ENCODE measurements at places on chromosomes 12 and 14.

DNA sequence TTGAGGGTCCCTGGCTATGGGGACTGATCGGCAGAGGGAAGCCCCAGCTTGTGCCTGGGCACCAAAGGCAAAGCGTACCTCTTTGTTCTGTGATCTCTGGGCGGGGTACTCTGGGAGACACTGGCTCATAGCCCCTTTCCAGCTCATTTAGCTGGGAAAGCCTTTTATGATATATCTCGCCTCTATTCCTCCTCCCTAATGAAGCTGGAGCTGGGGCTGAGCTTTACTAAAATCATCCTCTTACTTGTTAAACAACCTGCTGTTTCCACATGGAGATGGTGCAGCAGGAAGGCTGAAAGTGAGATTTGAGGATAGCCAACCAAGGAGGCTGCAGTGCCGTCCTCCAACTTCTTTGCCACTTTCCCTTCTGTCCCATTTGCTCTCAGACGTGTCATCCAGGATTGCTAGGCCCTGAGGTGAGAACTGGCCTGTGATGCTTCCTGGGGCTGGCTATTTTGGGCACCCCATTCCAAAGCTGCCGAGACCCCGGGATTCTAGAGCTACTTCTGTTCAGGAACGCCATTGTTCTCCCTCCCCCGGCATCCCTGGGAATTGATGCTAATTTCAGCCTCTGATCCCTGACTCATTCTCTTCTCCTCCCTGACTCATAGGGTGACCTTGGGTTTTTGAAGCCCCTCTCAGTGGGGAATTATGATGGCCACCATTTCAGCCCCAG is 16.0 kb downstream of the PDE1B start:
- DNase-seq: no peak

DNA sequence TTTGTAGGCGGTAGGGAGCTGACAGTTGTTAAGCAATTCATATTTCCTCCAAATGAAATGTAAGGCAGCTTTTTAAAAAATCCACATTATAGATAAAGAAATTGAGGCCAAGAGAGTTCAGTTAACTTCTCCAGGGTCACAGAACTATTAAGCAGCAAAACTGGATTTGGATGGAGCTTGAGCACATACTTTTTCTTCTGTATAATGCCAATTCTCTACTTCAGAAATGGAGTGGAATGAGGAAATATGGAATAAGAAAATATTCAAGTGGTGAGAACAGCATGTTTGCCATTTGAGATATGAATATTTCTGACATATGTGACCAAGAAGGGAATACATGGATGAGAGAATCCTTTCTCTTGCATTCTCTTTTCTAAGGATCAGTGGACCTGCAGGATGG is 233.1 kb downstream of the FOXG1 start:
- DNase-seq: no peak

DNA sequence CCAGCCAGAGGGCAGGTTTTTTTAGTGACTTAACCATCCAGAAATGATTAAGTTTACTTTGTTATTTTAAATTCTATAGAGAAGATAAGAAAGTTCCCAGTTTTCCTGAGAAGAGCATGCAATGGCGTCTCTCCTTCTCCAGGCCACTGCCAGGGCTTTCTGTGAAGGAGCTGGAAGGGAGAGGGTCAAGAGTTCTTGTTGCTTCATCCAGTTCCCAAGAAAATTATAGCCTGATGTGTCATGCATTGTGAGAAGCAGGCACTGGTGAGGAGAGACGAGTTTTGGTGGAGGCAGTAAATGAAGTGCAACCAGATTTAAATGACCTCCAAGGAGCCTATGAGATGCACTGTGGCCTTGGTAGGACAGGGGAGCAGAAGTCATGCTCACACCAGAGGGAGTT is 14.2 kb downstream of the ELK3 start:
- no peak for DNase-seq

DNA sequence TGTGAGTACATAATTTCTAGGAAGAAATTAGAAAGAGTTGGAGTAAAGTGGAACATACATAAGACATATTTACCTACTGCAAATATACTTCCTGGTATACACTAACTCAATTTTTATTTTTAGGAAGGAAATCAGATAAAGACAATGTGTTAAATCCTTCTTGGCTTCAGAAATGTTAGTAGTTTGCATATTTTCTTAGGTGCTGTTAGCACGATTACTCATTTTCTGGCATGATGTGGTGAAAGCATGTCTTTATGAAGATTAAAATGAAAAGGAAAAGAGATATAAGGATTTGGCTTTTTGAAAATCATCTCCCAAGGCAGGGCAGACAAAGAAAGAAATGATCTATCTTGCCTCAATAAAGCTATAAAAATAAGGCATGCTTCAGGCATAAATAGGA is 287.6 kb upstream of the E2F7 start:
- no peak for DNase-seq

DNA sequence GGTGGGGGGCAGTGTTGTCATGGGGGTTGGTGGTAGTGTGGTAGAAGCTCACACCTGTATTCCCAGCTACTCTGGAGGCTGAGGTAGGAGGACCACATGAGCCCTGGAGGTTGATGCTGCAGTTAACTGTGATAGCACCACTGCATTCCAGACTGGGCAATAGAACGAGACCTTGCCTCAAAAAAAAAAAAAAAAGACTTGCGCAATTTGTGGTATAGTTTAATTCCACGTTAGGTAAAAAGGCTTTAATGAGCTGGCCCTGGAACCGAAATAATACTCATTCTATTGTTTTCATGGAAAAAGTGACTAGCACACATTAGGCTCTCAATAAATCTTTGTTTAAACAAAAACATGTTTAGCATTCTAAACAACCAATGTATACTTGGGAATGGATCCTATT is 25.4 kb upstream of the NAP1L1 start:
- DNase-seq: no peak

DNA sequence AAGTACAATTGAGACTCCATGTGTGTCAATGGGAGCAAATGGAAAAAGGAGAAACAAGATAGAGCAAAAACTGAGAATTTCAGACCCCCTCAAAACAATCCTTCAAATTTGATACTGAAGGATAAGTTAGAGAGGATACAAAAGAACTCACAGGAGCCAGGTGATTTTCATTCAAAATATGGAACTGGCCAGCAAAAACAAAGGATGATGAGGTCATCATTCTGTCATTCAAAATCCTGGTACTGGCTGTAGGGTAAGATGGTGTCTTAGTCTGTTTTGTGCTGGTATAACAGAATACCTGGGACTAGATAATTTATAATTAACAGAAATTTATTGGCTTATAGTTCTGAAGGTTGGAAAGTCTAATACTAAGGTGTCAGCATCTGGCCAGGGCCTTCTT is 80.6 kb downstream of the LMNTD1 start:
- no peak for DNase-seq

GRCh38 chr14:75558440-75558839 is 20.0 kb upstream of the FLVCR2 start:
- no peak for DNase-seq

DNA sequence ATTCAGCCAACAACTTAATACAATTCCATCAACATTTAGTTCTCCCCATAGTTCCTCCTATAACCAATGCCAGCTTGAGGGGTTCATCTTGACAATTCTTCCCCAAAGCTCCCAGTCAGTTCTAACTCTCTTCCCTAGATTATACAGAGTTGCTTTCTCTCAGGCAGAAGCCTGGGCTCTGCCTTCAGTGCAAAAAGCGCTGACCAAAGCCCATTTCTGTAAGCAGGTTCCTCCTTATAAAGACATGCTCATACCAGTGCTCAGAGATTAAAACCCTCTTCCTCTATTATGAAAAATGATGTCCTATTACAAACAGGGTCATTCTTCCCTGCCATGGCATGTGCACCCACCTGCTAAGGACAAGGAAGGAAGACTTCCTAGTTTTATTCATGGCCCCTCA is 16.2 kb downstream of the SPIC start:
- DNase-seq: no peak

- no peak for DNase-seq
These were observed 9.6 kb downstream of the PFKM start for GRCh38 chr12:48128800-48129199.

GRCh38 chr12:51591016-51591901 is at the start of gene SCN8A:
TSS of gene SCN8A (plus strand) at chr12:51591233. CDS start at chr12:51662818, 71,585 bp downstream.
- peak; percentile 93 for DNase-seq

DNA sequence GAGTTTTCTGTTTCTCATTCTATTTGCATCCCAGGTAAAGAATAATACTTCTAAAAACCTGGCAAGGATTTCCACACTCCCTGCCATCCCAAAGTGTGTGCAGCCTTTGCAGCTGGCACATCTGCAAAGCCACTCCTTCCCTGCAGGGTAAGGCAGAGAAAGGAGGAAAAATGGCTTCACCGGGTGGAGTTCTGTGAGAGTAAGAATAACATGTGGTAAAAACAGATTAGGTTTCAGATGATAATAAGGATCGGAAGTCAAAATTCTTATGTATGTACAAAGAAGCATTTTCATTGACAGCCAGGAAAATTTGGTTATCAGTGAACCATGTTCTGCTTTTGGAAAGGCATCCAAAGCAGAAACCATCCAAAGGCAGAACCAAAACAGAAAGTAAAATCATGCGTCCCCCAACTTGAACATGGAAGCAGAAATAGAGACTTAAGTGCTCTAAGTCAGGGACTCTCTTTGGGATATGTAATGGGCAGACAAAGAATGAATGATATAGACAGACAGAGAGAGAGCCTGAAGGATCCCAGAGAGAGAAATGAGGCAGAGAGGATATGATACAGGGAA is 192.6 kb upstream of the CCDC196 start:
- no peak for DNase-seq

- DNase-seq: peak; percentile 35
These were observed 47.4 kb upstream of the BTG1 start for GRCh38 chr12:92193063-92193462.

GRCh38 chr12:27781680-27782079 is 1.6 kb upstream of the MANSC4 start:
- no peak for DNase-seq

- peak; percentile 11 for DNase-seq
These were observed 2.3 kb downstream of the HDAC7 start for GRCh38 chr12:47817272-47818006.

GRCh38 chr14:34220921-34221320 is 241.1 kb downstream of the SPTSSA start:
- DNase-seq: peak; percentile 29

DNA sequence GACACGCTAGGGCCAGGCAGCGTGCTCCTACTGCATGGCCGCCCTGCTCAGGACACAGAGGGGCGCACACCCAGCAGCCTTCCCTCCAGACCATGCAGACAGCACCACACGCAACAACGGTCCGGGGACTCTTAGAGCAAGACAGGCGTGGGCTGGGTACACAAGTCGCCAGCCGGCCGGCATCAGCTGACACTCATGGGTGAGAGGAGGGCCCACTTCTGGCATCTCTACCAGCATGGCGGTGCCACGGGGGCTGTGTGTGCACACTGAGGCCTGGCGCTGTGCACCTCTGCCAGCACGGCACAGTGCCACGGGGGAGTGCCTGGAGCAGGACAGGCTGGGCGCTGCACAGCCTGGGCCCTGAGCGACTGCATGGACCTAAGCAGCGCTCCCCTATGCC is 6.7 kb upstream of the BTBD6 start:
- DNase-seq: no peak

DNA sequence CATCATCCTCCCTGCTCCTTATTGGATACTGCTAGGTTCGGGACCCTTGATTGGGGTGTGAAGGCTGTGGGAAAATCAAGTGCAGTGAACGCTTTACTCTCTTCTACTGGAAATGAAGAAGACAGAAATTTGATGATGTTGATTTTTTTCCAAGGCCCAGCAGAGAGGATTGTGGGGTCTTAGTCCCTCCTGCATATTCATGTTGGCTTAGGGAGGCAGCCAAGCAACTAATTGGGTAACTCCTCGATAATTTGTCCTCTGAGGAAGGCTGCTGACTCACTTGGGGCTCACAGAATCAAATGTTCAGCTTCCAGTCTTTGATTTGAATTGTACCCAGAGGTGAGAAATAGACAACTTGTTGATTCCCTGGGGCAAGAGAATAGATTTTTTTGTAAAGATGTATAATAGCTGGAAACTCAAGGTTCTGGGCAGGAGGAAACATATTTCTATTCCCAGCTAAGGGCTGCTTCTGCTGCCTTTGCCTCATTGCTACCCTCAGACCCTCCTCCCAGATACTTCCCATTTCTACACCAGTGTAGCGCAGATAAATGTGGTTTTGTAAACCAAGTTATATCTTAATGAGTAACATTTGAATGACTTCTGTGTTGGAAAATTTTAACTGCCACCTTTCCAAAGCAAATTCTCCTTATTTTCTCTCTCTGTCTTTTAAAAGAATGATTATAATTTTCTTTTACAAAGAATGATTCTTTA is 21.7 kb downstream of the NEUROD4 start:
- DNase-seq: peak; percentile 24

DNA sequence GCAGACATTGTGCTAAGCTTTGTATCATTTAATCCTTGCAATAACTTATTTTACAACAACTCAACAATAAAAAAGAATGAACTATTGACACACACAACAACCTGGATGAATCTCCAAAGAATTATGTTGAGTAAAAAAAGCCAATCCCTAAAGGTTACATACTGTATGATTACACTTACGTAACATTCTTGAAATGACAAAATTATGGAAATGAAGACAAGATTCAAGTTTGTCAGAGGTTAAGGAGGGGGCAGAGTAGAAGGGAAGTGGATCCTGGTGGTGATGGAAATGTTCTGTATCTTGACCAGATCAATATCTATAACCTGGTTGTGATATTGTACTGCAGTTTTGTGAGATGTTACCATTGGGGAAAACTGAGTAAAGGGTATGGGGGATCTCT is 63.2 kb upstream of the LMNTD1 start:
- DNase-seq: no peak

DNA sequence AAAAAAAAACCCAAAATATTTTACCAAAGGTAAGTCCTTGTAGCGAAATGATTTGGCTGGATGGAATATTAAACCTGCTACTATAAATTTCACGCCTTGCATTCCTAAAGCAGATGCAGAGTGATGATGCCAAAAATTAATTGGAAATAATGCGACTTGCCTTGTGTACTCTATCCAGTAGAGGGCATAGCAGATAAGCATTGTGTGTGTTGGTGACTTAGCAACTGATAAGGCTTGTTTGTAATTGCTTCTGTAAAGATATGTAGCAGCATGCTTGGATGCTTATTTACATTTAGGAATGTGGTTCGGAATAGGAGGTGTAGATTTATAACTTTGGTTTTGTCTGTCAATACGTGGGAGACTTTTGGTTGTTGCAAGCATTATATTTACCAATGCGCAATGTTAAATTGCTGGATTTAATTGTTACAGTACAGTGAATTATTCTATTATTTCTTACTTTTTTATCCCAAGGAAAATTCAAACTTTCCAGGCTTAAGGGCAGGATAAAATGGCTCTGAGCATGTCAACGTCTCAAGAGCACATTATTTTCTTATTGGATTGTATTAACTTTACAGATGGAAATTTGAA is 80.5 kb downstream of the TMEM260 start:
- peak; percentile 98 for DNase-seq

GRCh38 chr12:117022465-117022864 is 76.8 kb downstream of the TESC start:
- DNase-seq: no peak

DNA sequence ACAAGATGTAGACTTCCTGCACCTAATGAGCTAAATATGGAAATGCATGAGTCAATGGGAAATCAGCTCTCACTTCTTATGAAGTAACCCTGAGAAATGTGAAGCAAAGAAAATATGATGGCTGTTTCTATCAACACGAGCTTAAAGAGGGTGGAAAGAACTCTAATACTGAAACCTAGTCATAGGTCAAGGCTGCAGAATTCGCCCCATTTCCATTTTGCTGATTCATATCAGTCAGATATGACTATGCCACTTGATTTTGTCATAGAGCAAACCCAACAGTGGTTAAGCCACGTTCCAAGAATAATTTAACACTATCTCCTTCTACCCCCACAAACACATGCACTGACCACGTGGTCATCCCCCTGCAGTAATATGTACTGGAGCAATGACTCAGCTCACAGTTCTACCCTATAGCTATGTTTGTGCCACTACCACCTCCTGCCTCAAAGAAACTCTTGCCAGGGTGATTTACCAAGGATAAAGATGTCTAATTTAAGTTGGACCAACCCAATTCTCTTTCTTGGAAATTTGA is 157.5 kb downstream of the TMTC3 start:
- no peak for DNase-seq
